ENCODE measurements at places on chromosomes 7 and 10.

GRCh38 chr7:101066141-101066832, 19.0 kb upstream of the TRIM56 start:
- DNase-seq = no peak

DNA sequence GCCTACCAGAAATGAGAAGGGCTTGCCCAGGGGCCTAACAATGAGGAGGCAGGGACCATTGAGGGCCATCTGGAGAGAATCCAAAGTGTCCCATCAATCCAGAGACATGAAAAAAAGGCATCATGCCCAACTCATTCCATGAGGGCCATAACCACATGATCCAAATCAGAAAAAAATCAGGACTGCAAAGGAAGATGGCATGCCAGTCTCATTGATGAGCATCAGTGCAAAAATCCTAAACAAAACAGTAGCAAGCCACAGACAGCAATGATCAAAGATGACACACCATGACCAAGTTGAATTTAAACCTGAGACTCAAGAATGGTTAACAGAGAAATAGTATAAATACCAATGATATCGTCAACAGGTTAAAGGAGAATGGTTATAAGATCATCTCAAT, 7.0 kb upstream of the CYP3A4 start:
- DNase-seq = no peak

DNA sequence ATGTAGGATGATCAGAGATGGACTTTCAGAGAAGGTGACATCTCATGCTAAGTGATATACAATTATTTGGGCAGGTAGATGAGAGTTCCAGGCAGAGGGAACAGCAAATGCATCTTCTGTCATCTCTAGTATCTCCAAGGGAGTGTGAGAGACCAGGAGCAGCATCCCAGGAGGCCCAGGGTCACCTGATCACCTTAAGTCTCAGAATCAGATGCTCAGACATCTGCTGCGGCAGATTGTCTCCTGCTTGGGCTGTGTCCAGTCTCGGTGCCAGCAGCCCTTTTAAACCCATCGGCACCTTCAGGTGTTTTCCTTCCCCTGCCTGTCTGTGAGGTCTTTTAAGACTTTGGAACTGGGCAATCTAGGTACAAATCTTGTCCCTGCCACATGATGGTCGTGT, 690.6 kb downstream of the LRMDA start:
- no peak for DNase-seq

DNA sequence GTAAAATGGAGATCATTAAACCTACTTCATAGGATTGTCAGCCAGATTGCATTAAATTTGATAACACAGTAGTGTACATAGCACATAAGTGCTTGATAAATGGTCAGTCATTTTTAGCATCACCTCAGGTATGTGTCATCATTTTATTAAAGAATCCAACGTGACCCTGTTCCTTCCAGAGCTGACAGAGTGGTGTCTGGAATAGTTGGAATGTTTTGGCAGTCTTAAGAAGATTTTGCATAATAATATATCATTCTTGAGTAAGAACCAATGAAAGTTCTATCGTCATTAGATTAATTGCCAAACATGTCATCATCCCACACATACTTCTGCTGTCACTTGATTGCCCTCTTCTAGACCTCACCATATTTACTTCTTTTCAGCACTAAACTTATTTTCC, 451.4 kb upstream of the POM121L12 start:
- DNase-seq = no peak

GRCh38 chr7:157054927-157055326, 44.5 kb upstream of the MNX1 start:
- no peak for DNase-seq

DNA sequence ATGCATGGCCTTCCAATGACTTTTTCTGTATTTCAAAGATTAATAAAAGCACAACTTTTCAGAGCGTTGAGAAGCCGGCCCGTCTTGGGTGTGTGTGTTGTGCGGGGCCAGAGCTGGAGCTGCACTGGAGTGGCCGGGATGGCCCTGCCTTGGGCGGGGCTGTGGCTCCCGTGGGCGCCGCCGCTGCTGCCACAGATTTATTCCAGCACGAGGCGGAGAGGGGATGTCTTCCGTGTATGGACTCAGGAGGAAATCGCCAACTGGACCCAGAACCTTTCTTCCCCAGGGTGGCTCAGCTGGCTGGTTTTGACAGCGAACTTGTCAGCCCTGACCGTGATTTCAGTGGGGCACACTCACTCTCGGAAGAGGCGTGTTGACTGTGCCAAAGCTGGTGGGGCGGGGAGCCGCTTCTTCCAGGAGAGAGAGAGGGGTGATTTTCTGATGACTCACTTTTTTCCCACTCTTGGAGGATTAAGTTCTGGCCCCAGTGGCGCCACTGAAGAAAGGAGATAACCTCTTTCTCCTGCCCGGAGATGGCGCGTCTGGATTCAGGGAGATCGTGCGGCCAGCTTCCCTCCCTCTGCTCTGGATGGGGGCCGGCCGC, 72.4 kb downstream of the DNAJB6 start:
- no peak for DNase-seq

GRCh38 chr7:137670222-137671064, 176.3 kb downstream of the DGKI start:
- DNase-seq = no peak

- DNase-seq = no peak
These were observed 10.9 kb downstream of the SCART1 start for GRCh38 chr10:133464582-133465031.

- DNase-seq = no peak
These were observed 139.9 kb downstream of the CFTR start for GRCh38 chr7:117619681-117620080.

DNA sequence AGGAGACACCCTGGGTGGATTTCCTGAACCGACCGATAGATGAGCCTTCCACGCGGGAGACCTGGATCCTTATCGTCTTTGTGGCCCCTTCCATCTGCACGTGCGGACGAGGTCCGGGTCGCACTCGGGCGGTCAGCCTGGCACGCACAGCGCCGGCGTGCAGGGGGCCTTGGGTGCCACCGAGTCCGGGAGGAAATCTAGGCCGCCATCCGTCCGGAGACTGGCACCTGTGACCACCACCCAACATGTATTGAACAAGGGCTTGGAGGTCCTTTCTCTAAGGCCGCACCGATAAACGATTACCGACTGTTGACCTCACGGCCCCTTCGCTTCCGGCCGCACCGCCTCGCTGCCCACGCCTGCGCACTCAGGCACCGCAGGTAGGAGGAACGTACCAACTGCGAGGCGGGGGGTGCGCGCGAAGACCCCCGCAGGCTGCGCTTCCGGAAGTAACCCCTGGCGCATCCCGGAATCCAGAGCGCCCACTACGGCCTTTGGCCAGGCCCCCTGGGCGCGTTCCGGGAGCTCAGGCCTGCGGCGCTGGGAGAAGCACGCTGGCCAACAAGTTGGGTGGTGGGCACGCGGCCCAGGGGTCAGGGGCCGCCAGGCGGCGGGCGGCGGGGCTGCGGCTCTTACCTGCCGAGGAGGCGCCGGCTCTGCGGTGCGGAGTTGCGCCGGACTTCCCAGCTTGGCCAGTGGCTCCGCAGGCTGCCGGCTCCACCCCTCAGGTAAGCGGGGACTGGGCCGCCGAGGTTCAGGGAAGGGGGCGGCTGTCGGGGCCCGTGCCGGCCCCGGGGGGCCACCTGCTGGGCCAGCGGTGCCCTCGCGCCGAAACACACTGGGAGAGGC, at the start of the genes ACTR3C and LRRC61:
Gene ACTR3C, minus strand, starts transcription at position 713 of the 849 bp plus-strand sequence. CDS start 28,249 bp downstream, outside the sequence.
Gene LRRC61, plus strand, starts transcription at position 523 of the 849 bp plus-strand sequence. CDS start 13,507 bp downstream, outside the sequence.
- peak; percentile 52 for DNase-seq

GRCh38 chr10:114825513-114826253, 4.1 kb downstream of the FHIP2A start:
- no peak for DNase-seq

DNA sequence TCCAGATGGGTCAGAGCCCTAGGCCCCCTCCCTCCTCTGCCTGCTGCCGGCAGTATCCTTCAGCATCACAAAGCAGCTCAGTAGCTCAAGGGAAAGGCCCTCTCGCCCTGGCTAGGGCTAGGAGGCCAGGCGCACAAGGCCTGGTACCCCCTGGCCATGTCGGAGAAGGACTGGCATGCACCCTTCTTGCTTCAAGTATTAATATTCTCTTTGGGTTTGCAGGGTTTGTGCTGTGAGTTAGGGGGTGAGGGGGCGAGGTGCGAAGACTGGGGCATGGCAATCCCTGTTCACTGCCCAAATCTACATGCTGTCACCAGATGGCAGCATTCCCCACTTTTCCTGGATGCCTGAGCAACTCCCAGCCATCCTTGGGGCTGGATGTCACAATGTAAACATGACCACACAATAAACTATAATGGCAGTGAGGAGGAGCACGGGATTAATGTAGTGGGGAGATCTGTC, 105.2 kb downstream of the NEURL1 start:
- no peak for DNase-seq
